ENCODE measurements at places on chromosomes 4 and X.

GRCh38 chr4:86100539-86101215, 259.2 kb downstream of the MAPK10 start:
- no peak for DNase-seq

DNA sequence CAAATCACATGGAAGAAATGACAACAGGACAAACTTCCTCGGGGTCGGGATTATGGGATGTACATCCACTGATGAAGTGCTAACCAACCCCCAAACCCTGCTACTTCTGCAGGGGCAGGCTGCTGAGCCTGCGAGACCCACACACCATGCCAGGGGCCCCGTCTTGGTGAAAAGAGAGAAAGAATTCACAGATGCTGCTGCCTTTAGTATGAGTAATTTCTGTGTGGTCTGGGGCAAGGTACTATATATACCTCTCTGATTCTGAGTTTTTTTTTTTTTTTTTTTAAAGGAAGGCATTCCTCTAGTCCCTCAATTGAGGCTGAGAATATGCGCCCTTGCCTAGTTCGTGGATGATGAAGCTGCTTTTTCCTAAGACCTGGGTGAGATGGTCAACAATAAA, 24.8 kb downstream of the PDHA1 start:
- no peak for DNase-seq

DNA sequence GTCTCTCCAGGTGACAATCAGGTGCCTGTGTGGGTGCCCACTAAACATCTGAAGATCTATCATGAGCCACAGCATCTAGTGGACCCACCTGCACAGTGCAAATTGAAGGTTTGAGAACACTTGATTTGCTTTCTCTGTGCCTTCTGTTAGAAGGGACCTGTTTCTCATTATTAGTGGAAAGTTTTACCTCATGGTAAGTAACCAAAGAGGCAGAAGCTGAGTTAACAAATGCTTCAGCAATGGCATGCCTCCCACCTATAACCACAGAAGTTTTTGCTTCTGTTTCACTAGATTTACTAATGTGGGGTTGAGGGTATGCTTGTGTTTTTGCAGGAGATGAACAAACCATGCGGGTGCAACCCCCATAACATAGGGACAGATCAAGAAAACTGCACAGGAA, 297.4 kb upstream of the DKK2 start:
- no peak for DNase-seq

DNA sequence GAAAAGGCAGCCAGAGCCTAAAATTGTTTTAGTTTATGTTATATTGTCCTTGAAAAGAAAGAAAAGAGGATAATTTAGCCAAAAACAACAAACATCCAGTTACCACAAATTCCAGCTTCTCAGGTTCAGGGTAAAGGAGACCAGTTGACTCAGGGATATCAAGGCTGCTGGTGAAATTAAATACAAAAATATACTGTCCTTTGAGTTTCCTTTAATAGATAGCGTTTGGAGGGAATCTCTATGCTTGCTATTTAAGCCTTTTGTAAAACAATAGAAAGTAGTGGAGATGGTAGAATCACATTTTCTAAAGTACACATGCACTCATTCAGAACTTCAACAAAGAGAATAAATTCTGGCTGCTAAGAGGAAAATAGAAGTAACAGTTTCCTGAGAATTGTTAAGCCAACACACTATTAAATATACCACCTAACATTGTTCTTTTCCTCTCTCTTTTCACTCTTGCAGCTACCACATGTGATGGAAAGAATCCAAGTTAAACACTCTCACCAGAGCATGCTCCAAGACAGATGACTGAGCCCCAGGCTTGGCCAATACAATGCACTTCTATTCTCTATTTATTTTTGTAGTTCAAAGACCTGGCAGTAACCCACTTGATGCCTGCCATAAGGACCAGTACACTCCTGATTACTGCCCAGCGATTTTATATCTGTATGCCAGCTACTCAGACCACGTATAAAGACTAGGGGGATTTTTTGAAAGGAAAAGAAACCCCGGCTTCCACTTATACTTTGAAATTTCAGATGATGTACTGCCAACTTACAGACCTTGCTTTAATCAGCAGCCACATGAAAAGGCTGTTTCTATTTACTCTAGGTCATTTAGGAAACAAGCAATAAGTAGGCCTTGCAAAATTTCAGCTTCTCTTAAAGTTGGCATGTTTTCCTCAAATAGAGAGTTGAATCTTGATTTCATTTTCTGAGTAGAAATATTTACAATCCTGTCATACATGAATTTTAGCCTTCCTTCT, 756.9 kb downstream of the FAT4 start:
- DNase-seq, result no peak

DNA sequence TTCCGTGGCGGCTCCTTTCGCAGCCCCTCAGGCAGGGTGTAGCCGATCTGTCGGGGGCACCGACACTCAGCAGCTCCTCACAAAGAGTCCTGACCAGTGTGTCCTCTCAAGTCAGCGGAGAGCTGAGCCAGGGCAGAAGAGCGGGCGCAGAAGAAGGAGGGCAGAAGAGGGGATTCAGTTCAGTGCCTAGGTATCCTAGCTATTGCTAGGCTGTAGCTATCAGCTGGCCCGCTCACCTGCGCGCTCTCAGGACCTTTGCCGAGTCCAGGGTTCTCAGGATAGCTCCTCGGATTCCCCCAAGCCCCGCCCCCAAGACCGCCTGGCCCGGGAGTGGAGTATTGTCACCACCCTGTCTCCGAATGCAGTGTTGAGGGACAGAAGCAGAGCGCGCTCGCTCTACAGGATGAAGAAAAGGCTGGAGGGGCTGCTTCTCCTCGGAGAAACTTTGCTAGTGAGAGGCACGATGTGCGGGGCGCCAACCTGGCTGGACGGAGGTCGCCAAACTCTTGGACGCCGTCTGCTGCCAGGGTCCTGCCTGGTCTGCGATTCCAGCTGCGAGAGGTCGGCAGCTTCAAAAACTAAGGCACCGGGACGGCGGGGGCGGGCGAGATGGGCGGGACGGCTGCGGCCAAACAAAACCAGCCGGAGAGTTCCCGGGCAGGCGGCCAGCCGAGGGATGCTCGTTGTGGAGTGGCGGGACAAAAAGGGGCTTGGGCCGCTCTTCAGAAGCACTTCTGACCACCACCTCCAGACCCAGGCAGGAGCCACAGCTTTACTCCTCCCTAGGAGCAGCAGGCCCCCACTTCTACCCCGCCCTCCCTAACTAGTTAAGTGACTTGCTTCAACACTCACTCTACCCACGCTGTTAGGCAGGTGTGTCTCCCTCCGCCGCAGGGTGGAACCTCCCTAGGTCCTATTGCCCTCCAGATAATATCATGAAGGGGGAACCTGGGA, at the start of gene XKRX:
XKRX (minus strand) TSS at position 258 of the 954 bp plus-strand sequence. CDS start 613 bp downstream, outside the sequence.
- DNase-seq, result no peak

DNA sequence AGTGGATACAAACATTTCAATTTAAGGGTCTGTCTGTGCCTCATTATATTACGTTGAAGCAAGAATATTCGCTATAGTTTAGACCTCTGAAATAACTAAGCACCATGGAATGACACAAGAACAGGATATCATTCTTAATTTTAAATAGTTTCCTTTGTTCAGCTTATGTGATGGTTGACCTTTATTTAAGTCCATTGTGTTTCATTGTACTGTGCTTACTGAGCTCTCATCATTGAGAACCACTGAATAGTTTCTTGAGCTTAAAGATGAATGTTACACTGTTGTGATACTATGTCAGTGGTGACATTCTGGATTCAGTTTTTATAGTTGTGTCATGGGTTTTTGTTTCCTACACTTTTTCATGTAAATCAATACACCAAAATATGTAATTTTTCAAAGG, 239.3 kb downstream of the RPA4 start:
- DNase-seq, result no peak

GRCh38 chrX:36266155-36266554, 346.6 kb downstream of the CFAP47 start:
- no peak for DNase-seq

GRCh38 chr4:150874338-150875226, 140.5 kb downstream of the LRBA start:
- no peak for DNase-seq

- no peak for DNase-seq
Observed at GRCh38 chrX:69297506-69297905, 132.3 kb upstream of the PJA1 start.

GRCh38 chr4:160127211-160127610, 1024.3 kb downstream of the RAPGEF2 start:
- no peak for DNase-seq

DNA sequence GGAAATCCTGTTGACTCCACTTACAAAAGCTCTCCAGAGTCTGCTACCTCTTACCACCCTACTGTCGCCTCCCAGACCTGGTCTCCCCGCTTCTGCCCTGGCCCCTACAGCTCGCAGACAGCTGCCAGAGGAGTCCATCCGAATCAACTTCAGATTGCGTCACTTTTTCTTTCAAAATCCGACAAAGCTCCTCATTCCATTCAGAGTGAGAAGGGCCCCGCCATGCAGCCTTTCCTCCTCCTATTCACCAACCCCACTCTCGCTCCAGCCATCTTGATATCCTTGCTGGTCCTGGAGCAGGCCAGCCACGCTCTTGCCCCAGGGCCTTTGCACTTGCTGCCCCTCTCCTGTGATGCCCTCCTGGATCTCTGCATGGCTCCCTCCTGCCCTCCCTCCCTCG, 5.2 kb upstream of the OPN1LW start:
- DNase-seq, result no peak

- no peak for DNase-seq
Observed at GRCh38 chr4:102625232-102625930, 124.2 kb downstream of the NFKB1 start.

DNA sequence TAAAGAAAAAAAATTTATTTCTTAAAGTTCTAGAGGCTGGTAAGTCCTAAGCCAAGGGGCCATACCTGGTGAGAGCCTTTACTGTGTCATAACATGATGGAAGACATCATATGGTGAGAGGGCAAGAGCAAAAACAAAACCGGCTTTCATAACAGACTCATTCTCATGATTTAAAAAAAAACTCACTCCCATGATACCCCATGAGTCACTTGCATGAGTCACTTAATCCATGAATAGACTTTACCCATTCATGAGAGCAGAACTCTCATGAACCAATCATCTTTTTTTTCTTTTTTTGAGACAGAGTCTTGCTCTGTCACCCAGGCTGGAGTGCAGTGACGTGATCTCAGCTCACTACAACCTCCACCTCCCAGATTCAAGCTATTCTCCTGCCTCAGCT, 369.7 kb upstream of the DIAPH2 start:
- DNase-seq, result no peak

DNA sequence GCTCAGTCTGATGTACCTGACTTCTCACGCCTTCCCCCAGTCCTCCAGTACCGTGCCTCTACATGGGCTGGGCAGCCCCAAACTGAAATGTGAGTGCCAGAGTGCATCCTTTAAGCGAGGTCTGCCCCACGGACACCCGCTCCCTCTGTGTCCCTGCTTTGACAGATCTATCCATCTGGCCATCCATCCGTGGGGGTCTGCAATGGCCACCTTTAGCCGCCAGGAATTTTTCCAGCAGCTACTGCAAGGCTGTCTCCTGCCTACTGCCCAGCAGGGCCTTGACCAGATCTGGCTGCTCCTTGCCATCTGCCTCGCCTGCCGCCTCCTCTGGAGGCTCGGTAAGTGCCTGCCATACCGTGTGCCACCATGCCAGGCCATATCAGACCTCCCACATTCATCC, 827 bp downstream of the PORCN start:
- no peak for DNase-seq

DNA sequence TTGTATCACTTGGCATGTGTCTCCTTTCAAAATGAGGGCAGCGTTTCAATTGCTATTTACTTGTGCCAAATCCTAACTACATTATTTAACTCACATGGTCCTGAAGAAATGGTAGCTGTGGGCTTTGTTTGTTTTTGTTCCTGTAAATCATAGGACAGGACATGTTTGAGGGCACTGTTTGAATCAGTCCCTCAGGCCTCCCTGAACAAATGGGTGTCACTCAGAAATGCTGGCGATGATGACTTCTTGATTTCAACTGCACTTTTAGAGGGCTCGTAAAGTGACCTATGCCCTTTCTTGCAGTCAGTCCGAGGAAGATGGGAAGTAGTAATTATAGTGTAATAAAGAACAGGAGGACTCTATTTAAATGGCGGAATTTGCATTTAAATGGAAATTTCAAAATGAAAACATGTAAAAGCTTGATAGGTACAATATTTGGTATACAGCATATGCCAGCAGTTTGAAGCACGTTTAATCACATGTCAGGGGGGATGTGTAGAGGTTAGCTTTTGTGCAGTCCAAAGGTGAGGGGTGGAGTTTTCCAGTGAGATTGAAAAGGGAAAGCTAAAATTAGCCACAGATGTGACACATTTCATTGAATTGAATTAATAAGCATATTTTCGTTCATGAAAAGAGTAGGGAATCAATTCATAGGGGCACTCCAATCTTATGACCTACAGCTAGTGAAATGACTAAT, 1958.7 kb upstream of the IGFBP7 start:
- no peak for DNase-seq

DNA sequence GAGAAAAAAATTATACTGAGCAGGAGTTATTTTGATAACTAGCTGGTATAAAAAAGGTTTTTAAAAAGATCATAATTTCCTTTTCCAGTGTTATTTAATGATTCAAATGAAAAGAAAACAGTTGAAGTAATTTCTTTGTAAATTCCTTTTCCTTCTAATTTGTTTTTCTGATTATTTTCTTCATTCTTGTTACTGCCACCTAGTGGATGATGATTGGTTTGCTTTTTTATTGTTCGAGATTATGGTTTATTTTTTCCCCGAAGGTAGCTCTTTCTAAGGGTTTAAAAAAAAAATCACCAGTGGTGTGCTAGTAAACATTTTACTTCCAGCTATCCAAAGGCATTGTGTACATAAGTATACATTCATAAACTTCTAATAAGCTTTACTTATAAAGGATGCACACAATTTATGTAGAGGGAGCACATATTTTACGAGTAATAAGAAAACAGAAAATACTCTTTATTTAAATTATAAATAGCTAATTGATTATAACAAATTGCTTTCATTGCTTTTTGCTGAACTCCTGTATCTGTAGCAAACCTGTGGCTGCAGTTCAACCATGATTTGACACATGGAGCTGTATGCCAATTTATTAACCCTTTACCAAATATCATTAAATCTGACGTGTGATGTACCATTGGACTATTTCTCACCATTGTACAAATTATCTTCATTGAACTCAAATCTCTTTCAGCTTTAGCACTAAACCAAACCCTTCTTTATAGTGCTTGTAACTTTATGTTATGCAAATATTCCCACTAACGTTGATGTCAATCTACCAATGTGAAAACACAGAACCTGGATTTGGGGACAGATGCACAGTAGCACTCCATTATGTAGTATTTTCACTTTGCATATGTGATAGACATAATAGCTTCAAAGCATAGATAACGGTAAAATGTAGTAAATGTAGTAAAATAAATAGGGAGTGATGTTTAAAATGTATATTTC, 97.8 kb upstream of the ANK2 start:
- no peak for DNase-seq

DNA sequence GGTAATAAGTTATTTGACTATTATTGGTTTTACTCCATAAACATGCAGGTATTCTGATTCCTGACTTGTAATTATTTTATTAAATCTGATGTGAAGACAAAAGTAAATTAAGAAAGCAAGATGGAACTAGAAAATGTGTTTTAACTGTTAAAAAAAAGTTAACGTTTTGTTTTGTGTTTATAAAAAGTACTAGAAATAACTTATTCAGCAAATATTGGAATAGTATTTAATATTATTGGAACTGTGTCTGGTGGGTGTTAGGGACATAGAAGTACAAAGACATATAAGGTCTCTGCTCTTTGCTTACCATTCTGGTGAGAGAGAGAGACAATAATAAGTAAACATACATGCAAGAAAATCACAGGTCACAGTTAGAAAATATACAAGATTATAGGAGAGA, 15.7 kb downstream of the TIFA start:
- DNase-seq, result no peak

- DNase-seq, result no peak
Observed at GRCh38 chr4:7302781-7303404, 110.6 kb downstream of the SORCS2 start.

- DNase-seq, result no peak
Observed at GRCh38 chrX:44104699-44105098, 131.5 kb upstream of the NDP start.

All from cortex of kidney (tissue), 1 donor.